ENCODE measurements at places on chromosomes 16 and 17.

- DNase-seq, result no peak
Observed at GRCh38 chr17:77287432-77288068, 146.8 kb downstream of the SEC14L1 start.

GRCh38 chr16:10121897-10122425 lies 60.3 kb downstream of the GRIN2A start:
- no peak for DNase-seq

- DNase-seq, result no peak
Observed at GRCh38 chr17:77565166-77565565, 393.3 kb upstream of the TNRC6C start.

DNA sequence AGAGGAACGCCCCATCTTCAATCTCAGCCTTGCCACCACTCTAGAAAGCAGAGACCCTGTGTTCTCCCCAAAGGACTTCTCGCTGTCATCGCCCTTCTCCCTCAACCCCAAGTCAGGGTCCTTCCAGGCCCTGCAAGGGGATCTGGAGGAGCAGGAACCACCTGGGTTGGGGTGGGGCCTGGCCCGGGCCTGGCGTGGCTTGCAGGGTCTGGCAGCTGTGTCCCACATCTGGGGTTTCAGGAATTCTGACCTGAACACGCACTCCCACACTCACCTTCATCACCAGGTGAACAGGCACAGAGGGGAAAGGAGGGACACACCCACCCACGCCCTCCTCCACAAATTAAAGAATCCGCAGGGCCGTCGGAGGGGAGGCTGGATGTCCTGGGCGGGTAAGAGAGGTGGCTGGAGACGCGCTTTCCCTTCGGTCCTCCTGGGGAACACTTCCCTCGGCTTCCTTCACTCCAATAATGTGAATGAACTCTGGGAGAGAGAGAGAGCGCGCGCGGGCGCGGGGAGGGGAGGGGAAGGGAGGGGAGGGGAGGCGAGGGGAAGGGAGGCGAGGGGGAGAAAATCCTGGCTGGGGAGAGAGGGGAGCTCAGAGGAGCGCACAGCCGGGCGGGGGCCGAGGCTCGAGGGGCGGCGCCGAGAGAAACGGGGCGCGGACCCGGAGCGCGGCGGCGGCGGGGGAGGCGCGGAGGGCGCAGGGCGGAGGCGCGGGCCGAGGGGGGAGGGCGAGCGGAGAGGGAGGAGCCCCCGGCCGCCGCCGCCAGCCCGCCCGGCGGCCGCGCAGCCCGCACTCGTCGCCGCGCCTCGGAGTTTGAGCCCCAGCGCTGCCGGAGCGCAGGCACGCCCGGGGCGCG lies at the start of gene CACNG4:
Gene CACNG4 (plus strand): TSS at position 799 of the 863 bp plus-strand sequence. CDS start 205 bp downstream, outside the sequence.
- no peak for DNase-seq

DNA sequence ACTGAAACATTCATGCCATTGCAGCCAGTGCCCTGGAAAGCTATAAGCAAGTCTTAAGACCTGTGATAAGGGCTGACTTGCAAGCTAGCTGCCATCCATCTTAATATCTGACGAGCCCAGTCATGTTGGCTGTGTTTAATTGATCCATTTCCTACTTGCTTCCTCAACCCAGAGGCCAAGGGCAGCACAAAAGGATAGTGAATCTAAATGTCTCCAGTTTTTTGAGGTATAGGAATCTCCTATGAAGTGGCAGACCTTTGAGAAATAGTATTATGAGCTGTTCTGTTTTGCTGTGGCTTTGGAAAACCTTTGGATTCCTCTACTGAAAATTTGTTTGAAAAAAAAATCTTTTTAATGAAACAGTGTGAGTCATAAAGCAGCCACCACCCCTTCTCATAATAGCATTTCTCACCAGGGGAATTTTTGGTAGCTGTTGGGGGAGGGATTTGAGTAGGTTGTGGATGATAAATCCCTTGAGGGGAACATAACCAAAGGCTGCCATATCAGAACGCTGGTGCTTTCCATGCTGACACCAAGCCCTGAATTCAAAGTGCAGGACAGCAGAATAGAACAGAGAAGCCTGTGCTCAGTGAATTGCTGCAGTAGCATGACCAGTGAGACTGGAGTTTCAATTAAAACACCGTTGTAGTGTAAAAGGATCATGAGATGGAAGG lies 12.9 kb downstream of the ZNRF1 start:
- peak; percentile 31 for DNase-seq
